Right ventricle myocardium inferior (tissue), 1 donor: ENCODE measurements at places on chromosomes 7 and 10. TPM values are rescaled to one million over a fixed set of nuclear protein-coding genes. Genes with fewer than 3 reads are reported as not detected.

- no peak for DNase-seq
Observed at GRCh38 chr10:78905015-78905956, 163.5 kb upstream of the ZMIZ1 start.

DNA sequence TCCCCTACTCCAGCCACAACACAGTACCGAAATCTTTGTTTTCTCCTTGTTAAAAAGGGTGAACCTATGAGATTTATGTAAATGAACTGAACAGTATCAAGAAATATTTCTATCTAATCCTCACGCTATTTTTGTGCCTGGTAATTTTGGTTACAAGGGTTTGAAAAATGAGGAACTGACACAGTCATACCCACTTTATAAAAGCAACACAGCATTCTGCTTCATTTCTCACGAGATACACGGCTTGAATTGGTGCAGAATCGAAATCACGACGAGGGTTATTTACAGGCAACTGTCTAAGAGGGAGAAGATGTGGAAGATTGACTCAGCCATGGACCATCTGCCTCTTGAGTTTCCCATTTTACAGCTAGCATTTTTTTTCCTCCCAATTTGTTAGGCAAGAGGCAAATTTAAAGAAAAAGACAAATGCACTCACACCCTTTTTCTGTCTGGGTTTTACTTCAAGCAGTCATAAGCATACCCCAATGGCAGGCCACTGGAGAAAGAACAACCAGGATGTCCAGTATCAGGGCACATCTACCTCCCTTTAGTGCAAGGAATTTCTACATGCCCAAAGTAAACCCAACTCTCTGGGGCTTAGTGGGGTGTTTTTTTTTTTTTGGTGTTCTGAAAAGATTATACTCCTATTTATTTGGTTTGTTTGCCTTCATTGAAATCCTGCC is 108.1 kb downstream of the ITGB8 start:
- no peak for DNase-seq

DNA sequence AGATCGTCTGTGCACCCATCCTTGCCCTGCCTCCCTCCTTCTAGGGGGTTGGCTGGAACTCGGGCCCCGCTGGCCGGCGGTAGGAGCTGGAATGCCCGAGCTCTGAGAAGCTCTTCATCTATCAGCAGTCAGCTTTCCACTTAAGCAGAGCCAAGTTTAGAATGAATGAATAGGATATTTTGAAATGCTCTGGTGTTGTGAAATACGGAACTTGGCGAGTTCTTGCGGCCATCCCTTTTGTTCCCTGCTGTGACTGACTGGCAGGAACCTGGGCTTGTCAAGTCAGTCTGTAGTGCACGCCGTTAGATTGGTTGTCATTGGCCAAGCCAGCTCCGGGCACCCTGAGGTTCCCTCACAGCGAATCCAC is 33.3 kb downstream of the FOXK1 start:
- peak; percentile 82 for DNase-seq

- DNase-seq: no peak
Observed at GRCh38 chr10:103740611-103741010, 114.8 kb downstream of the SH3PXD2A start.

DNA sequence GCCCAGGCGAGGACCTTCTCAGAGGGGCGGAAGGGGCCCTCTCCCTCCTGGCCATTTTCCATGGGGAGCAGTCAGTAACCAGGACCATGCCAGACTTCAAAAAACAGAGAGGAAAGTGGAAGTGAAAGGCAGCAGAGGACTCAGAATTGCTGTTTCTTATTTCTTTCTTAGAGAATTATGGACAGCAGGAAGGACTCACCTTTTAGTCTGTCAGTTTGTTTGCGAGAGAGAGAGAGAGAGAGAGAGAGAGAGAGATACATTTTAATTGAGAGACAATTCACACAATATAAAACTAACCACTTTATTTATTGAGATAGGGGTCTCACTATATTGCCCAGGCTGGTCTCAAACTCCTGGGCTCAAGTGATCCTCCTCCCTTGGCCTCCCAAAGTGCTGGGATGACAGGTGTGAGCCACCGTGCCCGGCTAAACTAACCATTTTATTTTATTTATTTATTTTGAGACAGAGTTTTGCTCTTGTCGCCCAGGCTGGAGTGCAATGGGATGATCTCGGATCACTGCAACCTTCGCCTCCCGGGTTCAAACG is 24.5 kb downstream of the SCD start:
- no peak for DNase-seq

- DNase-seq: no peak
Observed at GRCh38 chr10:30803892-30804322, 174.4 kb upstream of the LYZL2 start.

GRCh38 chr7:66083677-66084076 is 8.1 kb downstream of the ASL start:
- DNase-seq: no peak

Gene GIMAP6
- total RNA-seq: 33.5 TPM

Gene ZNF425
- total RNA-seq: 0.60 TPM

DNA sequence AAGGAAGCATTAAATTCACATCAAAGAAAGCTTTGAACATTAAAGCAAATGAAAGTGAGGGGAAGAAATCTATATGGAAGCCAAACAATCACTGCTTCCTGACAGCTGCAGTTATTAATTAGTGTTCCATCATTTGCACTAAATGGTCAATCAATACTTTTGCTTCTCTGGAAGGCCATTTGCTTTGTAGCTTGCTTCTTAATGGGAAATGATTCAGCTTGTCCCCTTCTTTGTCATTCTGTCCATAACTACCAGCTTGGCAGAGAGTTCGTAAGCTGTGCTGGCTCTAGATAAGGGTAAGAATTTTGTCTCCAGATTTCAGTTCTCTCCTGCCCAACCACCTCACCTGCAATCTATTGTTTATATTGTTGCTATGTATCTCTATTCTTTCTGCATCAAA is 596.6 kb downstream of the CNTNAP2 start:
- DNase-seq: no peak

- no peak for DNase-seq
Observed at GRCh38 chr7:4225881-4226523, 456.1 kb upstream of the FOXK1 start.

- no peak for DNase-seq
Observed at GRCh38 chr10:6514844-6515780, 65.0 kb downstream of the PRKCQ start.

DNA sequence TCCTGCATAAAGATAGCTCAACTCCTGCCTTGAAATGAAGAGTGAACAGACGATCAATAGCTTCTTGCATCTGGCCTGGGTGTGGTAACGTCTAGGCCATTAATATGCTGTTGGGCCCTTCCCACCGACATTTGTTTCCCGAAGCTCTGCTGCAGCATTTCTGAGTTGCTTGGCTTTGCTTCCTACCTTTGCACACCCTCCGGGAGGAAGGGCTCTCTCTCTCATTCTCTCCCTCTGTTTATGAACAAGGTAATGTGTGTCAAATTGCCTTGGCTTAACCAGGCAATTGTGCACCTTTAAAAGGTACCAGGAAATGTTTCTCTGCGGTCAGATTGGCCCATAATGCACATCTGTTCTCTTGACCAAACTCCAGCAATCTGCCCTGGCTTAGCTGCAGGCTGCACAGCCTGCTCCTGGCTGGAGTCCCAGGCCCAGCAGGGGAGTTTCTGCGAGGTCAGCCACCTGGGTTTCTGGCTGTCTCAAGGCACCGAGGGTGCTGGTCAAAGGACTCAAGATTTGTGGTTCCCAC is 223.7 kb downstream of the SNX10 start:
- no peak for DNase-seq

Gene ODAD2
- not detected for total RNA-seq

Gene RBM20
- 103 TPM for total RNA-seq

Gene MAT1A
- 0.19 TPM for total RNA-seq

GRCh38 chr10:3472287-3473051 is 299.9 kb upstream of the PITRM1 start:
- DNase-seq: no peak

Gene ARMC3
- not detected for total RNA-seq
